Putamen (tissue), 1 donor: ENCODE measurements at places on chromosomes 5 and 9.

DNA sequence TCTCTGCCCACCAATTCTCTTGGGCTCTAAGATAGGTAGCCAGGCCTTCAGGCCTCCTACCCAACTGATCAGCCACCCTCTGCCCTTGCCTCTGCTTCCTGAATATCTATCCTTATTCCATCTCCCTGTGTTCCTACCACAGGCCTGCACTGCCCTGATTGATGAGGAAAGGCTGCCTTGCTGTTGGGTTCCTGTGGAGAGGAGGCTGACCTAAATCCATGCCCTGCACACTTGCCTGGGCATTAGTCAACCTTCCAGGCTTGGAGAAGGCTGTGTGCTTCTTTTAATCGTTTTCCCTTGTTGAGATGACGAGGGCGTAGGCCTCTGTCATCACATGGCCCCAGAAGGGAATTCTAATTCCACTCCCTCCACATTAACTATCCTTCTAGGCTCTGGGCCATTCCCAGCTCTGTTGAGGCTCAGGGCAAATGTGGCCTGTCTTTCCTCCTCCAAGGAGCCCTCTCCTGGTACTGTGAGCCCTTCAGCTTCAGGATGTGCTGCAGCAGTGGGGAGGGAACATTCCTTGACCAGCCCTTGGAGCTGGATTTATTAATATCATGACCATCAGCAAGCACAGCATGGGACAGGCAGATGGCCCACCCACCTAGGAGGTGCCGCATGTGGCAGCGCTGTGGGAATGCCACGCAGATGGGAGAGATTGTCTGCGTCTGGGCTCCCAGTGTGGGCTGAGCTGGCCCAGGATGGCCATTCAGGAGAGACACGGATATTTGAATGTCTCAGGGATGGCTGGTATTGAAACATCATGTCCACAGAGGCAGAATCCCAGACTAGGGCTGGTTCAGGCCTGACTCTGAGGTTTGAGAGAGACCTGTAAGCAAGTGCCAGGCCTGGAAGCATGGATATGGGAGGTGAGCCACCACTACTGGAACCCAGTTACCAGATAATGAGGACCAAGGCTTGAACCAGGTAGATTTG, 40.9 kb downstream of the ANGPTL2 start:
- DNase-seq = no peak

DNA sequence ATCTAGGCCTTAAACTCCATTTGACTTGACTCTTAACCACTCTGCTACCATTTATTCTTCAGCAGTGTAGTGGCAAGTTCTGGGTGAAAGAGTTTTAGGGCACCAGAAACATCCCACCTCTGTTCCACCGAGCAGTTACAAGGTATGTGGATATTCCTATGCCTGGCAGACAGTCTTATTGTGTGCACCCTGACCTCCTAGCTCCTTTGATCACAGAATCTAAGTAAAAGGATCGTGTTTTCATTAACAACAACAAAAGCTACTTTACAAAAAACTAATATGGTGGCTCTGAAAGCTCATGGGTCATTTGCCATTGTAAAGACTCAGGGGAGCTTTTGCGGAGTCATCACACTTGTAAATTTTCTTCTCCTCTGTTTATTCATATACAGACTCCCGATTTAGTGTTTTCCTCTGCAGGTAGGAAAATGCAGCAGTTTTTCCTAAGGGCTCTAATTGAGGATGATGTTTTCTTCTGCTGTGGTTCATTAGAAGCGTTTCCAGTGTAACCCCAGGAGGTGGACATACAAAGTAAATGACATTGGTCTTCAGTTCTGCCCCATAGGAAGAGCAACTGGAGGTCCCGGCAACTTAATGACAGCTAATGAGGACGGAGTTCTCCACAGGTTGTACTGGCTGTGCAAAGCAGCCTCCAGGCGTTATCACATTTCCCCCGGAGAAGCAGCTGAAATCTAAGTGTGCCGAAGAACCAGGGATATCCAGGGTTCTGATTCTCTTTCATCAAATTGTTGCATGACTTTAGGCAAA, 78.2 kb downstream of the ATP10B start:
- DNase-seq = no peak

DNA sequence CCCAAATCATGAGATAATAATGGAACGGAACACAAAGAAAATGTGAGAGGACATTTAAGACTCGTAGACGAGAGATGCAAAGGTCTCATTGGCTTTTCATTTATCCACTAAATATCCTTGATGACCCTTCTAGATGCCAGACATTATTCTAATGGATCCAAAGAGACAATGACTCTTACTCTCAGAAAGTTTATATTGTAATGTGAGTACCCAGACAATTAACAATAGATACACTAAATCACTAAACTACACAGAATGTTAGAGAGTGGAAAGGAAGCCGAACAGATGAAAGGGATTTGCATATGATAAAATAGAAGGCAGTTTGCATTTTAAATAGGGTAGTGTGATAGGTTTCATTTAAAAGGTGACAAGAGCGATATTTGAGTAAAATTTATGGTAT, 973.3 kb downstream of the TAF11L14 start:
- no peak for DNase-seq

GRCh38 chr5:146025114-146025680, 80.2 kb downstream of the PLAC8L1 start:
- DNase-seq = no peak

DNA sequence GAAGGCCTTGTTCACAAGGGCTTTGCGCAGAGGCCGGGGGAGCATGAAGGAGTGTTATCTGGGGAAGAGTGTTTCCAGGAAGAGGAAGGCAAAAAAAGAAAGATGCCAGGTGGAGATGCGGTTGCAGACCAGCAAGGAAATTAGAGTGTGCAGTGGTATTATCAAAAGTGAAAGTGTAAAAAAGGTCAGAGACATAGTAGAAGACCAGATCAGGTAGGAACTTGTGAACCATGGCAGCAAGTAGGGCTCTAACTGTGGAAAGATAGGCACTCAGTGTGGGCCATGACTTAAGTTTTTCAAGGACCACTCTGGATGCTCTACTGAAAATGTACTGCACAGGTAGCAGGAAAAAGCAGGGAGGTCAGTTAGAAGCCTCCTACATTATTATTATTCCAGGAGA, 90.1 kb upstream of the SPOCK1 start:
- DNase-seq = no peak

GRCh38 chr9:105425816-105426433, 21.9 kb upstream of the FSD1L start:
- DNase-seq = no peak

DNA sequence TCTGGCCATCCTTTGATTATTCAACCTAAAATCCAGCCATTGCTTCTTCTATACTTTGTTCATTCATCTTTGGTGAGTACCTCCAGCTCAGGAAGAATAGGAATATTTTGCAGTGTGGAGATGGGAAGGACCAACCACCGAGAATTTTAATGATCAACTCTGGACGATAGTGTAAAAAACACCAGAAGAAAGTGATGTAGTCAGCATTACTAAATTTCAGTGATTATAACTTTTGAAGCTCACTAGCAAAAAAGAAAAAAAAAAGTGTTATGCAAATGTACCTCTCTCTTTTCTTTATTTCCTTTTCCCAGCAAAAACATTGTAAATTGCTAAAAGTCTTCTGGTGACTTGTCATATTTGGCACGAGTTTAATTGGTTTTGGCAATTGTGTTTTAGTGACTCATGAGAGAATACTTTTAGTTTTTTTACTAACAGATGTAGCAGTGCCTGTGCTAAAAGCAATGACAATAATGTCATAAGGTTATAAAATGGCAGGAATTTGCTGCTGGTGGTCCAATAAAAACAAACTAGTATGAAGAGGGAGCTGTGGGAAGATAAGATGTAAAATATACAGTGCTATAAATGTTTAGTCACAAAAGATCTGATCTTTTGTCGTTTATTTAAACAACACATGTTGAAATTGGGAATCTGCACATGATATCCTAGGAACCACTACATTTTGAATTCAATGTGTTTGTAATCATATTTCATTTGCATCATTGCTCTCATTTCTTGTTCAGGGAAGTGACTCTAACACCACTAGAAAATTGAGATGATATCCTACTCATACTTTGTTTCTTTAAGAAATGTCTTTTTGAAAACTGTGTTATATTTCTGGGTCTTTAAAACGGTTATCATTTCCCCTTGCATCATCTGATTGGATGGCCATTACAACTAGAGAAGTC, 81.3 kb upstream of the ERCC6L2 start:
- no peak for DNase-seq

GRCh38 chr9:80061096-80061495, 489.3 kb downstream of the TLE4 start:
- no peak for DNase-seq

DNA sequence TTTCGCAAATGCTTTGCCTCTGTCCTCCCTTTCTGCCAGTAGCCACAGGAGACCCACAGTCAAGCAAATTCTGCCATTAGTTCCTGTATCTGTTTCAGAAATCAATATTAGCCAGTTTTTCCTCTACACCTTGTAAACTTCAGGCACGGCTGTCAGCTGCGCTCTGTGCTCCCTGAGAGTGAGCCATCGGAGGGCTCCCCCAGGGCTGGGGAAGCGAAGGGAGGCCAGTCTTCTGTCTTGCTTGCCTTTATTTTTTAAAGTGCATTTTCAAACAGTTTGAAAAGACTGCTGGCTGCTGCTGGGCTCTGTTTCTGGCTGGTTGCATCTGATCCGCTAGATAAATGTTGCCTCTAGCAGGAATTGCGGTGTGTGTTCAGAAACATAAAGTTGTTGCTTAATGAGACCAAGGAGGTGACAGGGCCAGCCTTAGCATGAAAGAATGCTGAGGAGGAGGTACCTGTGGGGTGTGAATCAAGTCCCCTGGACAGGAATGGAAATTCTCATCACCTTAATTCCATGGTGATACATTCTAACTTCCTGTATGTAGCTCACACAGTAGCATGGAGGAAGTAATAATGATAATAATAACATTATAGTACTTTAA, 421.7 kb upstream of the KIF2A start:
- DNase-seq = no peak

GRCh38 chr9:133132174-133132573, 11.1 kb upstream of the RALGDS start:
- DNase-seq = no peak
